ENCODE measurements at places on chromosomes 4 and X. TPM values are rescaled to one million over a fixed set of nuclear protein-coding genes. Genes with fewer than 3 reads are reported as not detected.
A peak's percentile ranks its signal among the peaks of the same experiment; 100 is the strongest.

Gene TLL1
- 12.9 TPM for total RNA-seq

Gene SEC24D
- 53.0 TPM for total RNA-seq

Gene CSAG2
- not detected for total RNA-seq

Gene HTR2C
- total RNA-seq = not detected

Gene LRCH2
- total RNA-seq = 9.3 TPM

Gene TASL
- 0.74 TPM for total RNA-seq

Gene NDUFC1
- 68.7 TPM for total RNA-seq

Gene AWAT1
- total RNA-seq = not detected

Gene TNIP3
- not detected for total RNA-seq

Gene PABPC1L2A
- not detected for total RNA-seq

GRCh38 chr4:81470456-81471297, 1.0 kb downstream of the RASGEF1B start:
- H3K4me3 ChIP-seq = peak overlapping the region; percentile 55
- H3K36me3 ChIP-seq = no peaks in the 10 kb centered on the region
- no peaks in the 10 kb centered on the region for H3K27me3 ChIP-seq
- peak overlapping the region; percentile 53 for H3K27ac ChIP-seq
- DNase-seq = peak; percentile 27

DNA sequence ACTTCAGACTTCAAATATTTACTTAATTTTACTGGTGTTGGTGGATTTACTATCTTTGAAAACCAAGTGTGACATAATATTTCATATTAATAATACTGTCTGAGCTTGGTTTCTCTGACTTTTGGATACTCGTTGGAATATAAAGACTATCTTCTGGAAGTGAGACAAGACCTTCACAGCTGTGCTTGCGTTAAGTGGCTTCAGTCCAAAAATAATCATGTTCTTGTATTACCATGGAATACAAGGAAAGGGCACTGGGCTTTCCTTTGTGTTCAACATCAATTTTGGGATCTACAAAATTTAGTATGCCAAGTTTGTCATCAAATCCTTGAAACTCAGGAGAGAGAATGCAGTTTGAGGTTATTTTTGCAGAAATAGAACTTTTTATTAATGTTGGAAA, 712.4 kb upstream of the LCORL start:
- no peak for DNase-seq
- no peaks in the 10 kb centered on the region for H3K27me3 ChIP-seq
- H3K4me3 ChIP-seq = no peak overlapping the region
- H3K36me3 ChIP-seq = no peaks in the 10 kb centered on the region
- no peak overlapping the region for H3K27ac ChIP-seq

GRCh38 chr4:104752337-104752736, 257.6 kb upstream of the CXXC4 start:
- H3K4me1 ChIP-seq = no peaks in the 10 kb centered on the region
- no peaks in the 10 kb centered on the region for H3K27me3 ChIP-seq
- no peak overlapping the region for H3K4me3 ChIP-seq
- no peak overlapping the region for H3K27ac ChIP-seq

GRCh38 chr4:140052050-140052449, 101.9 kb downstream of the MAML3 start:
- peak; percentile 48 for DNase-seq
- no peak overlapping the region for H3K4me3 ChIP-seq
- H3K36me3 ChIP-seq = no peaks in the 10 kb centered on the region
- H3K27me3 ChIP-seq = no peaks in the 10 kb centered on the region
- peaks cover 5% of the 10 kb centered on the region for H3K4me1 ChIP-seq

DNA sequence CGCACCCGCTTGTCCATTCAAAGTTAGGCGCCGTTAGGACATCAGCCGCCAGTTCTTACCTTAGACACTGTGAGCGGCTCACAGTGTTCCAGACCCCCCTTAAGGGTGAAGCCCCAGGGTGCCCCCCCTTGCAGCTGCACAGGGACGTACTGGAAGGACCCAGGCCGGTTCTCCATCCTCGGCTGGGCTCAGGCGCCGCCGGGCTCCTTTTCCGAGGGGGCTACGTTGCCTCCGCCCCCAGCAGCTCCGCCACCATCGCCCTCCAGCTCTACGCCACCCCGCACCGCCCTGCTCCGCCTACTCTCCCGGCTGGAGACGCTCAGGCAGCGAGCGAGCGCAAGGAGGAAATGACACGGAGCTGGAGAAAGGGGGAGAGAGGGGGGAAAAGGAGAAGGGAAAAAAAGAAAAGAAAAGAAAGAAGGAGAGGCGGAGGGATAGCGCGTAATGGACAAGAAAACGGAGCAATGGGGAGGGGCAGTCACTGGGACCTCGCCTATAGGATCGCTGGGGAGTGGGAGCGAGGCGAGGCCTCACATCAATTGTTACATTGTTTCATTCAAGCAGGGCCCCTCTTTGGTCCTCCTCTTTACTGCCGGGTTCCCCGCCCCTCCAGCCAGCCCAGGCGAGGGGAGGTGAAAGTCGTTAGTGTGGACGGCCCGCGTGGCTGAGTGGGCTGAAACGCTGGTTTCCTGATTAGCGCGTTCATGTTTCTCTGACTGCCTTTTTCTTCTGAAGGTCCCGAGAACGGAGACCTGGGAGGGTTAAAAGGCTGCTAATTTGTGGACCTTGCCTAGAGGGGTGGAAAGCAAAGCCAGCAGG, at the start of gene SHROOM4:
Gene SHROOM4 (minus strand): TSS at position 352 of the 819 bp plus-strand sequence. CDS start 176 bp downstream, at position 176.
- H3K4me3 ChIP-seq = peak within 1 kb of the TSS; percentile 41
- peak; percentile 56 for DNase-seq
- H3K27ac ChIP-seq = no peak within 1 kb of the TSS
- H3K4me1 ChIP-seq = no peaks in the 10 kb centered on the region
- H3K27me3 ChIP-seq = no peaks in the 10 kb centered on the region

- no peaks in the 10 kb centered on the region for H3K4me1 ChIP-seq
- no peak overlapping the region for H3K4me3 ChIP-seq
- no peaks in the 10 kb centered on the region for H3K36me3 ChIP-seq
- H3K27me3 ChIP-seq = no peaks in the 10 kb centered on the region
- H3K27ac ChIP-seq = no peak overlapping the region
These were observed 333.1 kb upstream of the RASGEF1B start for GRCh38 chr4:81804849-81805248.

DNA sequence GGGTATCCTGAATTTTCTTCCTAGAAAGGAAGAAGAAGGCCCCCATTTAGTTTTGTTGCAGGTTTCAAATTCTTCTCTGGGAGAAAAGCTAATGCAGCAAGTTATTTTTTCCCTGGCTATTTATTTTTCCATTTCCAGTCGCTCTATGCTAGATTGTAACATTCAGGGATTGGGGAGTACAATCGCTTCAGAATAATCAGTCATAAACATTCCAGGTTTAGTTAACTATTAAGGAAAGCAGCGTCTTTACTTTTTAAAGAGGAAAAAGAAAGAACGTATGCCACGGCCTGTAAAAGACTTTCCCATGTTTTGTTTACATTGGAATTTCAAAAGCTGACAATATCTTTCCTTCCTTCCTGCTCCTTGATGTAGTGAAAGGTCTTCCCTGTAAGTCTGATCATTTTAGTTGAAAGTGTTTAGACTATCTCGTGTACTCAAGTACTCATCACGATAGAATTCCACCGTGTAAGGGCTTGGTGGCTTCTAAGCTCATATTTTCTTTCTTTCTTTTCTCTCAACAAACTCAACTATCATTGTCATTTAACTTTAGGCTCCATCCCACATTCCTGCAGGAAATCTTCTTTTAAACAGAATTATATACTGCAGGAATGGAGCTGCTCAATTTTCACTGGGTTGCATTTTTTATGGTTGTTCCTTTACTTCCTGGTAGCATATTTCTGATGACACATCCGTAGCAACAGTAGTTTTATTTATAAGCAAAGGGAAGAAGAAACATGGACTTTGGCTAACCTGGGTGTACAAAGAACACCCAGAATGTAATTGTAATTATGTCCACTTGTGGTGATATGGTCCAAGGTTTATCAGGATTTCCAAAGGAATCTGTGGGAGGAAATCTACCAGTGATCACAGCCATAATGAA, 213.1 kb upstream of the FAT1 start:
- no peak overlapping the region for H3K4me3 ChIP-seq
- no peak overlapping the region for H3K27ac ChIP-seq
- no peaks in the 10 kb centered on the region for H3K36me3 ChIP-seq
- H3K27me3 ChIP-seq = no peaks in the 10 kb centered on the region
- H3K4me1 ChIP-seq = no peaks in the 10 kb centered on the region

- no peak overlapping the region for H3K27ac ChIP-seq
- H3K36me3 ChIP-seq = no peaks in the 10 kb centered on the region
- DNase-seq = no peak
- H3K4me3 ChIP-seq = no peak overlapping the region
These were observed 821.3 kb downstream of the TRIML1 start for GRCh38 chr4:188960411-188961093.

DNA sequence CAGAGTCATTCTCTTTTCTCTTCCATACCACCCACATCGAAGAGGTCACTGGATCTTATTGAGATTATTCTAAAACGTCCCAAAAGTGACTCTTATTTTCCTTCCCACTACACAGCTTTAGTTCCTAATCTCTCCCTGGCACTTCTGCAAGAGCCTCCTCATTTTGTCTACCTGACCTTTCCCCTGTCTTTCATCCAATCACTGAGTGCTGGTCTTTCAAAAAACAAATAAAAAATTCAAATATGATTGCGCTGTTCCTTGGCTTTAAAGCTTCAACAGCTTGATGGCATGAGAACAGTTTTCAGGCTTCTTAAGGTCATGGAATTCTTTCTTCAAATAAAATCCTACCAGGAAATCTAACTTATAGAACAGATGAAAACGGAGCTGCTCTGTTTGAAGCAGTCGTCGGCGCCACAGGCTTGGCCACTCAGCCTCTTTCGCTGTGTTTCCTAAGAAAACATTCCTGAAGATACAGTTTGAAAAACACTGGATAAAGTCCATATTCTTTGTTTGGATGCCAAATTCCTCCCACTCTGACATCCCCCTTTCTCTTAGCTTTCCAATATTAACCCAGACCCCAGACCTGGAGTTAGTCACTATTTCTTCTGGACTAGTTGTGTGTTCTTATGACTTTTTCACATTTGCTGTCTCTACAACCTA, 12.5 kb downstream of the SYTL5 start:
- no peak overlapping the region for H3K27ac ChIP-seq
- no peaks in the 10 kb centered on the region for H3K36me3 ChIP-seq
- no peaks in the 10 kb centered on the region for H3K4me1 ChIP-seq
- no peaks in the 10 kb centered on the region for H3K27me3 ChIP-seq
- no peak overlapping the region for H3K4me3 ChIP-seq

- H3K27me3 ChIP-seq = no peaks in the 10 kb centered on the region
These were observed 582.3 kb downstream of the FSTL5 start for GRCh38 chr4:161581262-161582230.

- H3K27ac ChIP-seq = no peak overlapping the region
- H3K4me3 ChIP-seq = no peak overlapping the region
- H3K36me3 ChIP-seq = no peaks in the 10 kb centered on the region
- H3K4me1 ChIP-seq = no peaks in the 10 kb centered on the region
- H3K27me3 ChIP-seq = no peaks in the 10 kb centered on the region
- DNase-seq = no peak
These were observed 141.1 kb upstream of the ZXDA start for GRCh38 chrX:58051346-58051745.

DNA sequence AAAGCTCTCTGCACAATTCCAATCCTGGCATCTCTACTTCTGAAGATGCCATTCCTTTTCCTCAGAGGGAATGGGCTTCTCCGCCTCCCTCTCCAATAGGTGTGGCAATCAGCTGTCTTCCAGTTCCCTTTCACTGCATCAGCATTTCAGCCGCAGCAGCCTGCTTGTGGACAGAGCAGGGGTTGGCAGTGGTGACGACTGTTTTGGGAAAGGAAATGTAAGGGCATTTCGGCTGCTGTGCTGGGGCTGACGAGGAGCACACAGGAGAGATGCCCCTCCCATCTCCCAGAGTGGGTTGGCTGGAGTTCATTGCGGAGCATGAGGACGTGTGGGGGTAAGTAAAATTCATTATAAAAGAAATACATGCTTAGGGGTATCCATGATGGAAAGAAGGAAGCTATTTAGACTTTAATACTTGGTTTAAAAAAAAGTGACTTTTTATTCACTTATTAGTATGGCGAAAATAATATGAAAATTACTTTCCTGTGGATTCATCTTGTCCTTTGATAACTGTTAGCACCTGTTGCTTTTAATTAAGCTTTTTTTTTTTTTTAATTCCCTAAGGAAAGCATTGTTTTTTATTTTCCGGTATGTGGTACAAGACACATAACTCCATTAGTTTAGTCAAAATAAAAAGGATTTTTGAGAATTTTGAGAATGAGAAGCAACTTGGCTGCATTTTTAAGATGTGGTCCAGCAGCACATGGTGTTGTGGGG, at the start of gene LIMCH1:
Gene LIMCH1 (plus strand): TSS at position 141 of the 717 bp plus-strand sequence. CDS start 67,839 bp downstream, outside the sequence.
- H3K4me1 ChIP-seq = peaks cover 9% of the 10 kb centered on the region
- H3K36me3 ChIP-seq = no peaks in the 10 kb centered on the region
- peak; percentile 53 for DNase-seq
- no peaks in the 10 kb centered on the region for H3K27me3 ChIP-seq
- H3K27ac ChIP-seq = no peak within 1 kb of the TSS

GRCh38 chrX:129651756-129652564, 2.8 kb downstream of the APLN start:
- H3K27me3 ChIP-seq = no peaks in the 10 kb centered on the region
- H3K4me1 ChIP-seq = no peaks in the 10 kb centered on the region
- H3K27ac ChIP-seq = no peak overlapping the region
- DNase-seq = no peak
- H3K36me3 ChIP-seq = no peaks in the 10 kb centered on the region

GRCh38 chr4:9988363-9988749, 32.9 kb downstream of the SLC2A9 start:
- H3K36me3 ChIP-seq = no peaks in the 10 kb centered on the region
- H3K4me3 ChIP-seq = no peak overlapping the region
- H3K27ac ChIP-seq = no peak overlapping the region
- no peaks in the 10 kb centered on the region for H3K27me3 ChIP-seq

GRCh38 chr4:2183394-2183793, 58.5 kb downstream of the HAUS3 start:
- no peaks in the 10 kb centered on the region for H3K36me3 ChIP-seq
- no peak overlapping the region for H3K27ac ChIP-seq
- no peaks in the 10 kb centered on the region for H3K27me3 ChIP-seq
- H3K4me1 ChIP-seq = no peaks in the 10 kb centered on the region

- DNase-seq = no peak
- H3K27ac ChIP-seq = no peak overlapping the region
- peaks cover 1% of the 10 kb centered on the region for H3K4me1 ChIP-seq
- no peaks in the 10 kb centered on the region for H3K36me3 ChIP-seq
- no peak overlapping the region for H3K4me3 ChIP-seq
- H3K27me3 ChIP-seq = no peaks in the 10 kb centered on the region
These were observed 68.7 kb downstream of the SUPT20HL2 start for GRCh38 chrX:24245202-24245601.

DNA sequence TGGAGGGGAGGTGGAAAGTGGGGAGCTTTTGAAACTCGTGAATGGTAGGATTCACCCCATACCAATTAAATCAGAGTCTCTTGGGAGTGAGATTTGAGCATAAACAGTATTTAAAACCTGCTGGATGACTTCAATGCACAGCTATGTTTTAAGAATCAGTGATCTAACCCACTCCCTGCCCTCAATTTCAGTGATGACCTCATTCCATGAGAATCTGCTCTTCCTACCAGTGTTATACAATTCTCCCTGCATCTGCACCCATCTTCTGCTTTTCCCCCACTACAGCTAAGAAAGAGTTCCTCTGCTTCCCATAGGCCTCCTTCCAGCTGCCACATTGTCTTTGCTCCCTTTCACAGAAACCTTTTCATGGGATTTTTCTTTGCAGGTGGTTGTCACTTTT, 18.3 kb upstream of the H2AZ1 start:
- H3K36me3 ChIP-seq = no peaks in the 10 kb centered on the region
- H3K27me3 ChIP-seq = no peaks in the 10 kb centered on the region
- H3K4me1 ChIP-seq = no peaks in the 10 kb centered on the region
- no peak overlapping the region for H3K4me3 ChIP-seq
- no peak overlapping the region for H3K27ac ChIP-seq

Measured in ovary (tissue), 10 donors.